ENCODE measurements at places on chromosomes 5 and 9.

GRCh38 chr5:127876384-127876783 is 173.2 kb downstream of the CCDC192 start:
- DNase-seq, result no peak

- DNase-seq, result no peak
Observed at GRCh38 chr5:135353952-135354721, 44.9 kb downstream of the MACROH2A1 start.

DNA sequence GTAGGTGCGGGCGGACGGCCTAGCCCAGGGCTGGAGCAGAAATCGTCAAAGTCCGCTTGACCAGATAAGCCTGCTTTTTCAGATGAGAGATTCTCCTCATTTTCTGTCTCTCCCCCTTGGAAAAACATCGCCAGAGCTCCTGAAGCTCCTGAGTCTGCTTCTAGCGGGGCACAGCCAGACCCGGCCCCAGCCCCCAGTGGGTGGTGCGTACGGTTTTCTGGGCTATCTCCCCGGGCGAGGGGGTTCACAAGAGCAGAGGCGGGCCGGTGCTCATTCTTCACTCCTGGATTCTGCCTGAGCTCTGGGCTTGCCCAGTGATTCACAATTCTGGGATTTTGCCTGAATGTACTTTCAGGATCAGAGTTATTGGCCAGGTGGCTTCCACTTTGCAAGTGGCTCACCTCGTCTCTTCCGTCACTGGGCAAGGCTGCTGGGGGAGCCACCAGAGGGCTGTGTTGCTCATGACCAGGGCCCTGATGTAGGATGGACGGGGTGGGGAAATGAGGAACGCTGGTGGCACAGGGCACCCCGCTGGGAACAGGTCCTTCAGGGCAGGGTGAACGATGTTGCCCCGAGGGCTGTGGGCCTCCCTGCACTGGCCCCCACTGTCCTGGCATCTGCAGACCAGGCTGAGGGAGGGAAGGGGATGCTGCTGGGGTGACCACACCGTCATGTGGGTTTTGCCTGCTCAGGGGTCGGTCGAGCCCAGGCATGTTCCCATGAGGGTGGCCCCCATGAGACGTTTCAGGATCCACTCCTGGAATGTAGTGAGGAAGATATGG is 6.3 kb downstream of the SEC16A start:
- DNase-seq, result no peak

DNA sequence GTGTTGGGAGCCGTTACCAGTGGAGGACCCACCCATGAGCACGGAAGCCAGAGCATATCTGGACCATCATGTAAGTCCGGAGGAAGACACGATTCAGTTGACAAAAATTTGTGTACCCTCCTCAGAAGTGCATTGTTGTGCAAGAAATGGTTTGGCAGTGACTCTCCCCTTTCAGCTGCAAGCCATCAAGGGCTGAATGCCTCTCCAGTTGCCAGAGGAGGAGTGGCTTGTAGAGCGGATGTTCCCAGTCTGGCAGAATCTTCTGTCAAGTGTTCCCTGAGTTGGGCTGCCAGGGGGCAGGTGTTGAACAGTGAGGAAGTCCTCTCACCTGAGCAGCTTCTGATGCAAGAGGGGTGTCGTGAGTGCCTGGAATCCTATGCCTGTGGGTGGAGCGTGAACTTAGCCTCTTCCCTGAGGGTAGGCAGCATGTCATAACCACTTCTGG is 27.6 kb upstream of the CDKN2AIPNL start:
- DNase-seq, result no peak

- no peak for DNase-seq
Observed at GRCh38 chr9:135244271-135245221, 157.1 kb downstream of the OLFM1 start.

DNA sequence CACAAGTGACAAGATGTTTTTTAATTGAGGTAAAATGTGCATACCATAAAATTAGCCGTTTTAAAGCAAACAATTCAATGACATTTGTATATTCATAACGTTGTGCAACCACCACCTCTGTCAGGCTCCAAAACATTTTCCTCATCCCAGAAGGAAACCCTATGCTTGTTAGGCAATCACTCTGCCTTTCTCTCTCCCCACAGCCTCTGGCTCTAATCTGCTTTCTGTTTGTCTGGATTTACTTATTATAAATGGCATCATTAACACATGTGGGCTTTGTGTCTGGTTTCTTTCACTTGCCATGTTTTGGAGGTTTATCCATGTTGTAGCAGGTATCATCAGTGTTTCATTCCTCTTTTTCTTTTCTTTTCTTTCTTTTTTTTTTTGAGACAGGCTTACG is 1.4 kb upstream of the N4BP3 start:
- no peak for DNase-seq

GRCh38 chr9:122337556-122337929 is 33.3 kb upstream of the PTGS1 start:
- DNase-seq, result no peak

DNA sequence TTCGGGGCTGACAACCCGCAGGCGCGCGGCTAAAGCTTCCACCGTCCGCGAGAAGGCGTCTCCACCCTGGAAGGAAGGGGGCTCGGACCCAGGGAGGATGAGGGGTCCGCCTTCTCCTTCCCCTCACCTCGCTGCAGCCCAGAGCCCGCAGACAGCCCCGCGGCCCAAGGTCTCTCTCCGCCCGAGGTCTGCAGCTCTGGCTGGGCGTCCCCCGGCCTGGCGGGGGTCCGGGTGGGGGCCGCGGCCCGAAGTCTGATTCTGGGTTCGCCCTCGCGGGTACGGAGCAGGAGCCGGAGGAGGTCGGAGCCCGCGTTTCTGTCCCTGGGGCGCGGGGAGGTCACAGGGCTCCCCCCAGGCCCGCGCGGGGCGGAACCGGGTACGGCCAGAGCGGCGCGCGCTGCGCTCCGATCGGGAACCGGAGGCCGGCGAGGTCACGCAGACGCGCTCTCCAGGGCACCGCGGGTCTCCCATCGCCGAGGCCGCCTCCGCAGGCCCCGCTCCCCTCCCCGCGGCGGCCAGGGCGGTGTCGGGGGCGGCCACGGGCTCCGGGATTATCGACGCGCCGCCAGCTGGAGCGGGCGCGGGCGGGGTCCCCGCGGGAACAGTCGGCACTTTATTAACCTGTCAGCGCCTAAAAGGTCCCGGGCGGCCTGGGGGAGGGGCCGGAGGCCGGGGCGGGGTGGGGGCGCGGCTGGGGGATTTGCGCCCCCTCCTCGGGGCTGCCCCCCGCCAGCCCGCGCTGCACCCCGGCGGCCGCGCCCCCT is 11.6 kb downstream of the LHX3 start:
- no peak for DNase-seq

DNA sequence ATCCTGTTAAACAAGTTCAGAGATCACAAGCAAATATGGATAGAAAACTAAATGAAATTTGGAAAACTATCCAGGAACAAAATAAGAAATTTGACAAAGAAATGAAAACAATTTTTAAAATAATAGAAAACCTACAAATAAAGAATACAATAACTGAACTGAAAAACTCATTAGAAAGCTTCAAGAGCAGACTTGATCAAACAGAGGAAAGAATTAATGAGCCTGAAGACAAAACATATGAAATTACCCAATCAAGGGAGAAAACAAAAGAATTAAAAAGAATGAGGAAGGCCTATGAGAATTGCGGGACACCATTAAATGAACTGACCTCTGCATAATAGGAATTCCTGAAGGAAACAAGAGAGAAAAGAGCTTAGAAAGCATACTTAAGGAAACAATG is 39.8 kb upstream of the TNPO1 start:
- no peak for DNase-seq

GRCh38 chr9:23779220-23779619 is 46.8 kb downstream of the ELAVL2 start:
- DNase-seq, result no peak

GRCh38 chr9:133726401-133727276 is 11.5 kb downstream of the SARDH start:
- DNase-seq, result peak; percentile 48

DNA sequence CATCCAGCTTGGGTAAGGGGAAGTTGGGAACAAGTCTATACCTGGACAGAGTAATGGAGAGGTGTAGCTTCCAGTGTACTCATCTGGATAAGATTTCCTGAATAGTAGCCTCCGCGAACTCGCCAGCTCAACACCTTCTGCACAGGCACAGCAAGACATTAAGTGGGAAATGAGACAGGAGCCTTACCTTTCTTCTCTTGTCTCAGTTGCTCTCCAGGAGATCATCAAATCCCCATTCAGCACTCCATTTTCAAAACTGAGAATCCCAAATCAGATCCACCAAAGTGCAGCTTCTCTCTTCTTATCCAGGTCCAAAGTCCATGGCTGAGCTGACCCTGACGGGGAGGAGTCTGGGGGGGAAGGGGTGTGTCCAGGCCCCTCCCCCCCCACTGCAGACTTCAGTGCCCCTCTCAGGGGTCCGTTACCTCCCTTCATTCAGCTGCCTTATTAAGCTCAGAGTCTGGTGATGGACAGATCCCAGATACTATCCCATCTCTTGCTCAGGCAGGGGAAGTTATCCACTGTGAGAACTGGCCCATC is 5.9 kb upstream of the MGAT1 start:
- no peak for DNase-seq

GRCh38 chr5:1152156-1152555 is 40.3 kb upstream of the SLC12A7 start:
- DNase-seq, result no peak

DNA sequence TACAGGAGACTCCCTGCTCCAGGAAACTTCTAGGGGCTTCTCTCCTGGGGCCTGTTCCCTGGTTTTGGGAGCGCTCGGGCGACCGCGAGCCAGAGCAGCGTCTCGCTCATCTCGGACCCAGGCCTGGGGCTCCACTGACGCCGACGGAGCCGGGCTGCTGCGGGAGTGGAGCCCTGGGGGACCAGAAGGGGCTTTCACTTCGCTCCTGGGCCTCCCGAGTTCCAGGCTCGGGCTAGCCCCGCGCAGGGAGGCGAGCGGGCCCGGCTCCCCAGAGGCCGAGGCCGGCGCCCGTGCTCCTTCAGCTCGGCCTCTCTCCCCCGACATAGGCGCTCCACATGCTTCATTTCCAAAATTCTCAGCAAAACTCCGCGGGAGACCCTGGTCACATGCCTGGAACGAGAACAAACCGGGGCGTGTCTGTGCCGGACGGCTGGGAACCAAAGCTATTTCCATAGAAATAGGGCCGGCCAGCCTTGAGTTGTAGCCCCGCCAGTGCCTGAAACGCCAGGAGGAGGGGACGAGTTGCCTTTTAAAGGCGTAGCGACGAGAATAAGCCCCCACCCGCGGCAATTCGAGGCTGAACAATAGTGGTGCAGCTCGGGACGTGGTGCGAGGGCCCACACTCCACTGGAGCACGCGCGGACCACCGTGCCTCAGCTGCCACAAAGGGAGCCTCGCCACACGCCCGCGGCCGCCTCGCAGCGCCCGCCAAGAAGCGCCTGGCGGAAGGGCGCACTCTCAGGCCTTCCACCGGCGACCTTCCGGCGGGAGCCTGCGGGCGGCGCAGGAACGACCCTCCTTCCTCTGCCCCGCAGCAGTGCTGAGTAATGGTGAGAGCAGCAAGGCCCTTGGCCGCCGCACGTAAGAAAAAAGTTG is 1.1 kb upstream of the G3BP1 start:
- DNase-seq, result peak; percentile 4

- no peak for DNase-seq
Observed at GRCh38 chr9:14391620-14392019, 77.7 kb upstream of the NFIB start.

DNA sequence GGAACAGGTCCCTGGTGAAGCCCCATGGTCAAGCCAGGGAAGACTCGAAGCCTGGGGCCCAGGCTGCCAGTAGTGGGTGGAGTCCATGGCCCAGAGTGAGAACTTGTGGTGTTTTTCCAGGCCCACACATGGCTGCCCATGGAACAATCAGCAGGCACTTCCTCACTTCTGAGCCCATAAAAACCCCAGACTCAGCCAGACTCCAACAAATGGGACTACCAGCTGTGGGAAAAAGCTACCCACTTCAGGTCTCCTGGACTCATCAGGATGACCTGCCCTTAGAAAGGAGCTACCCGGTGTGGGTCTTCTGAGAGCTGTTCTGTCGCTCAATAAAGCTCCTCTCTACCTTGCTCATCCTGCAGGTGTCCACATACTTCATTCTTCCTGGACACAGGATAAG is 108.9 kb downstream of the ST8SIA4 start:
- DNase-seq, result no peak

GRCh38 chr9:2286825-2287455 is 271.8 kb downstream of the SMARCA2 start:
- DNase-seq, result no peak

DNA sequence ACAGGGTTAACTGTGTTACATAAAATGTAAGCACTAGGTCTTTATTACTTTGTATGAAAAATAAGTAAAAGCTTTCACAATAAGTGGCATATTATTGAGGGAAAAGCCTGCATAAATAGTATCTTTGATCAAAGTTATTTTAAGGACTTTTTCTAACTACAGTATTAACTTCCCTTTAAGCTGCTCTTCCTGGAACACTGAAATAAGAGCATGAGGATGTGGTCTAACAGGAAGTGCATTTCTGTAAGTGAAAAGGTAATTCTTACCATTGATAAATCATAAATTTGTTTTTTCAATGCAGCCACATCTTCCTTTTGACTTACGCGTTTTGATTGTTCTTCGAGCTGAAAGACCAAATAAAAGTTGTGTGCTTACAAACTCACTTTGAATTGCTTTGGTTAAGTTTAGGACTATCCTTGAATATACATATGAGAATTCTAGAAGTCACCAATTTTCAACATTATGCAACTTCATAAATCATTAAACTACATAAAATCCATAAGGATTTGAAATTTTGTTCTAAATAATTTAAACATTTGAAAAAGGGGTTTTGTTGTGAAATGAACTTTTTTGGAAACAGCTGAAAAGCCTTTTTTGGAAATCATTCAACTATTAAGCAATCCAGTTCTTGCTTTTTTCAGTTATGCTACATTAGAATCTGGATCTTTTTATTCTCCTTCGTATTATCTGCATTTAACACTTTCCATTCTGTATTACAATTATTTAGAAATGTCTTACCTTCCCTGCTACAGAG is 50.6 kb downstream of the RASEF start:
- no peak for DNase-seq

GRCh38 chr9:78746010-78746409 is 449.1 kb downstream of the PSAT1 start:
- DNase-seq, result no peak

- DNase-seq, result no peak
Observed at GRCh38 chr5:172659909-172660628, 19.0 kb downstream of the NEURL1B start.

DNA sequence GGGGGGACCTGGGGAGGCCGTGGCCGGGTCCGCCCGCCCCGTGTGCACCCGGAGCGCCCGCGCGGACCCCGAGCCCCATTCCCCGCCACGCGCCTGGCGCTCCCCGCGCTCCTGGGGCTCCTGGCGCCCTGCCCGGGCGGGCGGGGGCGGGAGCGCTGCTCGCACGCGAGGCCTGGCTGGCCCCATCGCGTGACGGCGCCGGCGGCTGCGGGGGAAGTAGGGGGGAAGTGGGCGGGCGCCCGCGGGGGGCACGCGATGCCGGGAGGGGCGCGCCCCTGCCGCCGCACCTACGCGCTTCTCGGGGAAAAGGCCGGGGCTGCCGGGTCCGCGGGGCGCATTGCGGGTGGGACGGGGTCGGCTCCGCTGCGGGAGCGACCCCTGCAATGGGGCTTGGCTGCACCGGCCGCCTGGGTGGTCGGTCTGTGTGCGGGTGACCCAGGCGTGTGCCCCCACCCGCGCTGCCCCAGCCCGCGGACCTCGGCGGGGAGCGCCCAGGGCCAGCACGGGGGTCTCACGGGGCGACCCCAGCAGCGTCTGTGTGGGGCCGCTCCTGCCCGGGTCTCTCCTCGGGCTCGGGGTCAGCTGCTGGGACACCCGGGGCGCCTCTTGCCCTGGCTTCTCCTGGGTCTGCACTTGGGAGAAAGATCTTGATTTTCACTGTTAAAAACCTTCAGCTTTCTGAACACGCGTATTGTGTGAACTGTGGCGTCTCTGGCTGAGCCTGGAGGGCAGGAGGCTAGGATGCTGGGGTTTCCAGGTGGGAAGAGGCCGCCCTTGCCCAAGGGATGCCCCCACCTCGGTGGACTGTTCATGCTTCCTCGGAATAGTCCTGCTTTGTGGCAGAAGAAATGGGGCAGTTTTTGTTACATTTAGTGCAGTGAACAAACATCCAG is 52.4 kb downstream of the AHRR start:
- DNase-seq, result no peak
